AML-193 (cell line): ENCODE measurements at places on chromosomes 2 and 18.

GRCh38 chr2:233801357-233802131, 23.4 kb downstream of the MROH2A start:
- no peak for DNase-seq

- DNase-seq: no peak
Measured at GRCh38 chr2:231176066-231176465, 22.4 kb upstream of the ARMC9 start.

GRCh38 chr2:31347750-31348149, 66.8 kb downstream of the XDH start:
- no peak for DNase-seq

DNA sequence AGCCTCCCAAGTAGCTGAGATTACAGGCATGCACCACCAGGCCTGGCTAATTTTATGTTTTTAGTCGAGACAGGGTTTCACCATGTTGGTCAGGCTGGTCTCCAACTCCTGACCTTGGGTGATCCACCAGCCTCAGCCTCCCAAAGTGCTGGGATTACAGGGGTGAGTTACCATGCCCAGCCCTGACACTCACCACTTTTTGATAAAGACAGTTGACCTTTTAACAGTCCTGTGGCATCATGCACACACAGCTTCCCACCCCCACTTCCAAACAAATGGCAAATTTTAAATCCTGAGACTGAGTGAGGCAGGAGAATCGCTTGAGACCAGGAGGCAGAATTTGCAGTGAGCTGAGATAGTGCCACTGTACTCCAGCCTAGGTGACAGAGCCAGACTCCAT, 6.2 kb upstream of the DNAJB2 start:
- no peak for DNase-seq

GRCh38 chr2:86344404-86344803, 7.0 kb upstream of the REEP1 start:
- no peak for DNase-seq

- DNase-seq: no peak
Measured at GRCh38 chr18:11316546-11316945, 167.2 kb upstream of the PIEZO2 start.

GRCh38 chr2:160576054-160576499, 82.5 kb upstream of the RBMS1 start:
- no peak for DNase-seq

DNA sequence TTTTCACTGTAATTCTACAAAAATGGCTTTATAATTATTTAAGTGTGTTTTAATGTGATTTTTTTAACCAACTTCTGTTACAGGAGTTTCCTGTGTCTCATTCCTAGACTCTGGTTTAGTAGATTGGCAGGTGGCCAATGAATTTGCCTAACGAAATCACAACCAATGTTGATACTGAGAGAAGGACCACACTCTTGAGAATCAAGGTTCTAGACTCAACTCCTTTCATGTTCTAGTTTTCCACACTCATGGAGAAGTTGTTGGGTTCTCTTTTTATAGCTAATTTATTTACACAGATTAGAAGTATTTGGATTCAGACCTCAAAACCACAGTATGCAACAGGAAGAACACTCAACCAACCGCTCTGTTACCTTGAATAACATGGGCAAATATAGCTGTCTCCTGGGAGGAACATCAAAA, 22.6 kb upstream of the USP34 start:
- DNase-seq: no peak

DNA sequence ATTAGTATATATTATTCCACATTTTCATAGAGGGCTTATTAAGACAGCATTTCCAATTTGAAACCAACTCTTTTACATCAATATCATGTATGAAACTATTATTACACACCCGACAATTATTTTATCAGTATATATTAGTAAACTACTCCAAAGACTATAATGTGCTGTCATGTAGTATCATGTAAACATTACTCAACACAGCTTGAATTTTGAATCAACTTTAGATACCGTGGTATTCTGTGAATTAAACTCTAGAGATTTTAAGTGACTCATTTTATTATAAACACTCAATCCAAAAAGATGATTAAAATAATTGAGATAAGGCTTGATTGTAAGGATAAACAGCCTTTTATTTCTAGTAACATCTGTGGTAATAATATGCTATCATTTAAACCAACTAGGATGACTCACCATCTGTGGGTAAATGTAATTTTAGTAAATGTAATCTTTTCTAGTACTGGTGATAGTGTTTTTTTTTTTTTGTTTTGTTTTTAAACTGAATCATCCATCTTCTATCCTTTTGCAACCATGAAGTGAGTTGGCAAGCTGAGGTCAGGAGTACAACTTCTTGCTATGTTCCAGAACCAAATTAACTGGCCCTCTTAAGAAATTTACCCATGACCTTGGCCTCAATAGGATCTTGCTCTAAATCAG, 144.3 kb upstream of the SMAD7 start:
- no peak for DNase-seq

- DNase-seq: no peak
Measured at GRCh38 chr2:222179592-222179991, 119.2 kb downstream of the PAX3 start.

DNA sequence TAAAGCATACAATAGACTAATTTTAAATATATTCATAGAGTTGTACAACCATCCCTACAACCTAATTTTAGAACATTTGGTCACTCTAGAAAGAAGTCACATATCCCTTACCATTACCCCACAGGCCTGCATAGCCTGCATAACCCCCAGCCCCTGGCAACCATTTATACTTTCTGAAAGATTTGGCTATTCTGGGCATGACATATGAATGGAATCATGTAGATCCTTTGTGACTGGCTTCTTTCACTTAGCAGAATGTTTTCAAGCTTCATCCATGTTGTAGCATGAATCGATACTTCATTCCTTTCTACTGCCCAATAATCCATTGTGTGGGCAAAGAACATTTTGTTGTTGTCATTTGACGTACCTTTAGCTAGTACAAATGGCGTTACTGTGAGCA, 151.5 kb downstream of the WDSUB1 start:
- no peak for DNase-seq

- DNase-seq: no peak
Measured at GRCh38 chr2:232779934-232780333, 3.6 kb upstream of the KCNJ13 start.

DNA sequence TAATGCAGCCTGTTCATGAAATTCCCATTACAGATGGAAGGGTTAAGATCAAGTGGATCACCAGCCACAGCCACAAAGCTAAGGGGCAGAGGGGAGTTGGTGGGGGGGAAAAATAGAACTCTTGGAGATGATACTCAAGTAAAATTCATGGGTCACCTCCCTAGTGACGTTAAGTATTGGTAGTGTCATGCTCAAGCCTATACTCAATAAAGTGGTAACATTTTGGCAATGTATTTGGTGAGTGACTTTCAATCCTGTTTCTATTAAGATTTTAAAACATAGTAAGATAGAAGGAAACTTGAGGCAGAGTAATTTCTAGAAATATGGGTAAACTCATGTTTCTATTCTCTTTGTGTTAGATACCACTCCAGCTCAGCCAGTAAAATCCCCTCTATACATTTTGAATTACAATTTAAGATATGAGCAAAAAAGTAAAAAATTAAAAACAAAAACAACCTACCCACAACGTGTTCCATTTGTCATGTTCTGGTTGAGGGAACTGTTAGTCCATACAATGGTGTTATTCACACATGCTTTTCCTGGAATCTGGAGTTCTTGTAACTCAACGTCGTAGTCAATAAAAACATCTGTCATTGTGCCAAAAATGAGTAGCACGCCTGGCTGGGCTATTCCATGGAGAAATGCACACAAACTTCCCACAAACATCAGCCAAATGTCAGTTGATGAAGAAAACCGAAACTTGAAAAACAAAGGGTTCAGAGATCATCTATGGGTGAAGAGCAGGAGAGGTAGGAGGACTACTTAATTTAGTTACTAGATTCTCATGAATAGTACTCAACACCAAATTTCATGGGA, 18.1 kb downstream of the ABCB11 start:
- DNase-seq: no peak
